Putamen (tissue), 1 donor: ENCODE measurements at places on chromosomes 6 and 20.

- no peak for DNase-seq
Observed at GRCh38 chr6:28251661-28252008, 434 bp downstream of the ZKSCAN4 start.

DNA sequence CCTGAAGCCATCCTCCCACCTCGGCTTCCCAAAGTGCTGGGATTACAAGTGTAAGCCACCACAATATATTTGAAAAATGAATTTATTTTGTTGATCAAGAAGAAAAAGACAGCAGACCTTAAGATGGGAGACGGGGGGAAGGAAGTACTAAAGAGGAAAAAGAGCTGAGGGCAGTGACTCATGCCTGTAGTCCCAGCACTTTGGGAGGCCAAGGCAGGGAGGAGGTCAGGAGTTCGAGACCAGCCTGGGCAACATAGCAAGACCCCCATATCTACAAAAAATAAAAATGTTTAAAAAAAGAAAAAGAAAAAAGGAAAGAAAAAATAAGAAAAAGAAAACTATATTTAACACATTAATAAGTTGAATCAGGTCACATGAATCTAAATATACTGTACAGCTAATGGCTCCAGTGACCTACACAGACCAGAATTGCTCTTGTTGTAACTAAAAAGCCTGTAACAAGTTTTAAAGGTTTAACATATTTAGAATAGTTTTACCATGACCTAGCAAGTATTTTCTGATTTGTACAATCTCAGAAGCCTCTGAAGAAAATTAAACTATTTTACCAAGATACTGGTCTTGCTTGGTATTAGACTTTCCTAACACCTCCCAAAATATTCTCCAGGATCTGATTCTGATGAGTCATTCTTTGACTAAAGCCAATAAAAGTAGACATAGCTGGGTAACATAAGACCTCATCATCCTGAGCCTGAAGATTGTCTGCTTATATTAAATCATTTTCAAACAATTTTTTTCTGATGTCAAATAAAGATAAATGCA, 4.3 kb upstream of the AKIRIN2 start:
- DNase-seq, result no peak

GRCh38 chr6:158160932-158161539, 7.0 kb downstream of the SERAC1 start:
- DNase-seq, result no peak

- DNase-seq, result no peak
Observed at GRCh38 chr6:169968541-169969270, 217.3 kb downstream of the ERMARD start.

GRCh38 chr20:8854571-8854970, 214.3 kb upstream of the PLCB4 start:
- no peak for DNase-seq

DNA sequence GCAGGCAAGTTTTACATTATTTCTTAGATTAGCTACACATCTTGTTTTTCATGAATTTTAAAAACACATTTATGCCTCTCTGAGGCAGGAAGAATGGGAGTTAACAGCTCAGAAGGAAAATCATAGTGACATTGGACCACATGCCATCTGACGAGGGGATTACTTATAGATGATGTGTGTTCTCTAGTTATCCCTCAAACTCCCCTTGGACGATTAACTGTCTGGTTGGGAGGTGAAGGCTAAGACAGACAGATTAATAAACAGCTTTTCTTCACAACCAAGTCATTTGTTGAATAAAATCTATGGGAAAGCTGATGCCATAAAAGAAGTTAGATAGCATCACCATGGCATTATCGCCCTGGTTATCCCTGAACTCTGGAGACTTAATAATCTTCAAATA, 80.0 kb upstream of the PREP start:
- DNase-seq, result no peak

- DNase-seq, result no peak
Observed at GRCh38 chr20:44703956-44704488, 11.1 kb upstream of the CCN5 start.

DNA sequence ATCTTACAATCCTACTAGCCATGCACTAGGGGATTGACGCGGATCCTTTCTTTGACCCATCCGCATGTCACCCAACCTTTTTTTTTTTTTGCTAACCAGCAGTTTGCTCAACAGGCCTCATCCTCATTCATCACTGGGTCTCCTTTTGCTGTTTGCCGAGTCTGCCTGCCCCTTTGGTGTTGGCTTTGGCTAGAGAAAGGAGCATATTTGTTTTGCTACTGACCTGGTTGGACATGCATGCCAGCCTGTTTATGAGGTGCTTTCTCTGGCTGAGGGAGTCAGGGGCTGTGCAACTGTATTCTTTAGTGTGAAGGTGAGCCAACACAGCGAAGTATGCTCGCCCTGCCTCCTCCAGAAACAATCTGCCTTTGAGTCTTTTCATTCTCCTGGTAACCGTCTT, 40.2 kb downstream of the E2F3 start:
- no peak for DNase-seq

DNA sequence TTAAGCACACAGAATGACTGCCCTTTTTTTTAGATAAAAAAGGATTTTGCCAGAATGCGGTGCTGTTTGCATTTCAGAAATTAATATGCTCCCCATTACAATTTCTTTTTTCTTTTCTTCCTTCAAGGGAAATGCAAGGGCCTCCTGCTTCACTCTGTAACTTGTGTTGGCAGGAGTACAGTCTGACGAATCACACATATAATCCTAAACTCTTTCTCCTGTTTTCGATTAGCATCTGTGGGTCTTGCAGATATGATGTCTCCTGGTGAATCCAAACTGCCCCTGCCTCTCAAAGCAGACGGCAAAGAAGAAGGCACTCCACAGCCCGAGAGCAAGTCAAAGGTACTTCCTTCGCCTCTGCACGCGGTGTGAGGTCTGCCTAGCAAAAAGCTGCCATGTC, 149.5 kb downstream of the TMEM242 start:
- DNase-seq, result no peak

- no peak for DNase-seq
Observed at GRCh38 chr6:109372130-109372529, 10.1 kb downstream of the CD164 start.

- DNase-seq, result no peak
Observed at GRCh38 chr6:149910721-149911151, 12.2 kb downstream of the RAET1G start.

DNA sequence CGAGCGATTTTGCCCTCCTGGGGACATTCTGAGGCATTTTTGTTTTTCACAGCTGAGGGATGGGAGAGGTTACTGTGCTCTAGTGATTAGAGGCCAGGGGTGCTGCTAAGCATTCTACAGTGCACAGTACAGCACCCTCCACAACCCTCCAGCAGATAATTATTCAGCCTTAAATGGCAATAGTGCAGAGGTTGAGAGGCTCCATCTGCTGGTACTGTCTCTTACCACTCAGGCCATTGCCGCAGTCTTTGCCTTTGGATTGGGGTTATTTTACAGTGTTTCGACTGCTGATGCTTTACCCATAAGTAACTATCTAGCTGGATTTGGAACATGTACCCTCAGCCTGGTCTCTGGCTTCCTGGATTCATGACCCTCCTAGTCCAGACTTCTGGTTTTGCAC, 705.3 kb downstream of the KIF16B start:
- no peak for DNase-seq

DNA sequence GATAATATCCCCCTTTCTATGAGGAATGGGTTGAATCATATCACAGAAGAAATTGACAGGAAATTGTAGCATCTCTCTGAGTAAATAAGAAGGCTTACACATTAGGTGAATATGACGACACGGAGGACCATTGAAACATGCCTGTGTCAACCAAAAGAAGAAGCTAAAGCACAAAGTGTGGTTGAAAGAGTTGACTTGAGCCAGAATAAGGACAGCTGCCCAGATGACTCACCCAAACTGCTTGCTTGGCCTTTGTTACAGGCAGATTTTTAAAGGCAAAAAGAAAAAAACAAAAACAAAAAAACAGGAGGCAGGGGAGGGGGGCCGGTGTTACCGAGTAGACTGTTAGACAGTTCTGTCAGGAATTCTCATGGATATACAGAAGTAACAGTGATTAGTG, 129.8 kb upstream of the EDN1 start:
- no peak for DNase-seq

- DNase-seq, result no peak
Observed at GRCh38 chr6:162468326-162468725, 259.2 kb downstream of the PRKN start.
